Pancreas (tissue), 10 donors: ENCODE measurements at places on chromosomes 3 and 15. TPM values are rescaled to one million over a fixed set of nuclear protein-coding genes. Genes with fewer than 3 reads are reported as not detected.

Gene GHRL
- 16.0 TPM for total RNA-seq

Gene OXNAD1
- 4.0 TPM for total RNA-seq

Gene GUCA1C
- 21.0 TPM for total RNA-seq

Gene CPNE4
- 0.14 TPM for total RNA-seq

Gene TGM5
- total RNA-seq = not detected

Gene LRRIQ4
- total RNA-seq = not detected

Gene BNIP2
- 16.5 TPM for total RNA-seq

Gene ITGA11
- 0.60 TPM for total RNA-seq

Gene ITPKA
- 0.64 TPM for total RNA-seq

Gene AHSG
- not detected for total RNA-seq

Gene U2SURP
- 42.6 TPM for total RNA-seq

Gene ARHGEF3
- 25.3 TPM for total RNA-seq

Gene ATP13A5
- total RNA-seq = 0.09 TPM

Gene GOLGA8G
- 0.08 TPM for total RNA-seq

Gene TMC3
- total RNA-seq = not detected

Gene NAALADL2
- 6.3 TPM for total RNA-seq

Gene LEKR1
- total RNA-seq = 2.2 TPM

Gene COL8A1
- 0.51 TPM for total RNA-seq

Gene CHRFAM7A
- 1.1 TPM for total RNA-seq

Gene MAP6D1
- total RNA-seq = 3.8 TPM

Gene PSTPIP1
- total RNA-seq = 3.1 TPM

Gene XCR1
- 0.09 TPM for total RNA-seq

Gene ACP3
- 4.1 TPM for total RNA-seq
